ENCODE measurements at places on chromosomes 11 and 22.

GRCh38 chr22:39502789-39503409 lies 809 bp downstream of the MIEF1 start:
- DNase-seq, result no peak

GRCh38 chr22:44193535-44193891 lies 12.8 kb downstream of the PARVG start:
- no peak for DNase-seq

GRCh38 chr22:32574411-32574810 lies 99.8 kb downstream of the FBXO7 start:
- DNase-seq, result no peak

GRCh38 chr11:71207563-71207962 lies 44.8 kb downstream of the SHANK2 start:
- DNase-seq, result no peak

DNA sequence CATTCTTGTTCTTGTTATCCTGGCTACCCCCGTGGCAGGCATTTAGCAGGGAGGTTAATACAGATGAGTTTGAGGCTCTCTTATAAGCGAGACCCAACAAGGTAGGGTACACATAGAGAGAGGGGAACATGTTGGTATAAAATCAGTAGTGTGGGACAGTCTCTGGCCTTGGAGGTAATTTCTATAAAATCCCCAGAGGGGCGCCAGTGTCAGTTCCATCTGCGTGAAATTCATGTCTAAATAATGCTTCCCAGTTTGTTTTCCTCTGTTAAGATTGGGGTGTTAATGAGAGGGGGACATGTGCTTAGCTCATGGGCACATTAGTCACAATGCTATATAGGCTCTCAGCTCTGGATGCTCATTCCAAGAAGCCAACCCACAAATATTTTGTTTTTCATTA lies 150.7 kb downstream of the MYO18B start:
- DNase-seq, result no peak

- DNase-seq, result peak; percentile 5
These were observed 76.3 kb upstream of the BIRC3 start for GRCh38 chr11:102241026-102241425.

- DNase-seq, result no peak
These were observed 29.9 kb downstream of the SYN3 start for GRCh38 chr22:33028234-33028633.

DNA sequence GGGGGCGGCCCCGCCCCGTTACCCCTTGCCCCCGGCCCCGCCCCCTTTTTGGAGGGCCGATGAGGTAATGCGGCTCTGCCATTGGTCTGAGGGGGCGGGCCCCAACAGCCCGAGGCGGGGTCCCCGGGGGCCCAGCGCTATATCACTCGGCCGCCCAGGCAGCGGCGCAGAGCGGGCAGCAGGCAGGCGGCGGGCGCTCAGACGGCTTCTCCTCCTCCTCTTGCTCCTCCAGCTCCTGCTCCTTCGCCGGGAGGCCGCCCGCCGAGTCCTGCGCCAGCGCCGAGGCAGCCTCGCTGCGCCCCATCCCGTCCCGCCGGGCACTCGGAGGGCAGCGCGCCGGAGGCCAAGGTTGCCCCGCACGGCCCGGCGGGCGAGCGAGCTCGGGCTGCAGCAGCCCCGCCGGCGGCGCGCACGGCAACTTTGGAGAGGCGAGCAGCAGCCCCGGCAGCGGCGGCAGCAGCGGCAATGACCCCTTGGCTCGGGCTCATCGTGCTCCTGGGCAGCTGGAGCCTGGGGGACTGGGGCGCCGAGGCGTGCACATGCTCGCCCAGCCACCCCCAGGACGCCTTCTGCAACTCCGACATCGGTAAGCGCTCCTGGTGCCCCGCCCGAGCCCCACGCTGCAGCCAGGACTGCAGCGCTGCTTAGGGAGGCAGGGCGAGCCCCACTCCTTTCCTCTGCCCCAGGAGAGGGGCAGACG lies at the start of gene TIMP3:
TIMP3 (plus strand) TSS at position 169 of the 700 bp plus-strand sequence; CDS start at position 466, 297 bp downstream.
- DNase-seq, result no peak

DNA sequence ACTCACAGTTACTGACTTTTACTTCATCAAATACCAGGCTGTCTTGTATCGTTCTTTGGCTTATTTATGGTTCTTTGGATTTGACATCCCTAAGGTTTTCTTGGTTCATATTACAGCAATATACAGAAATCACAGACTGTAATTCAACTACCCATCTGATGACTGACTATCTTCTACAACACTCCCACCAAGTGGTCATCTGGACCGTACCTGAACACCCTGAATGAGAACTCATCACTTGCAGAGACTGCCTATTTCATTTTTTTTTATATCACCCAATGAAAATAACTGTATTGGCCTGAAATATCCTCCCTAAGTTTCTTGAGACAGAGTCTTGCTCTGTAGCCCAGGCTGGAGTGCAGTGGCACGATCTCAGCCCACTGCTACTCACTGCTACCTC lies 9.5 kb upstream of the UPB1 start:
- DNase-seq, result no peak

DNA sequence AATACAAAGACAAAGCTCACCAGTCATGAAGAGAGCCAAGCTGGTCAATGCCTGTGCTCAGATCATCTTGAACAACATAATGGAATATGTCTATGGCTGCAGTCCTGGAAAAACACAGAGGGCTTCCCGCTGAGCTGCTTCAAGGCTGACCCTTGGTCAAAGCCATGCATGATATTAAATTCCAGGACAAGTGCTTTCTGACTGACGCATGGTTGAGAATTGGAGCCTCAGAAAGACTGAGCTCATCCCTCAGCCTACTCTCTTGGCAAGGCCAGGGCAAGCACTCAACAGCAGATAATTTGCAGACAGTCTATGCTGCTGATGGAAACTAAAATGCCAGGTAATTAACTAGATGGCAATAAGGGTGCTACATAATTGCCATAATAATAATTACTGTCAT lies 89.2 kb downstream of the GALNT18 start:
- peak; percentile 53 for DNase-seq

- DNase-seq, result peak; percentile 91
These were observed 9.0 kb downstream of the MTNR1B start for GRCh38 chr11:92978271-92979111.

- no peak for DNase-seq
These were observed 539.6 kb upstream of the CADM1 start for GRCh38 chr11:116043857-116044256.

Measured in NCI-H2029 treated with DMSO at 0.1 percent for 48 hours (cell line).